ENCODE measurements at places on chromosomes 11 and 22. TPM values are rescaled to one million over a fixed set of nuclear protein-coding genes. Genes with fewer than 3 reads are reported as not detected.

THY1 gene
- 13.7 TPM for total RNA-seq

PMM1 gene
- total RNA-seq, result 30.5 TPM

SMC1B gene
- 0.10 TPM for total RNA-seq

KCNJ5 gene
- total RNA-seq, result 0.28 TPM

CNGA4 gene
- 0.62 TPM for total RNA-seq
